GM12878 (cell line): ENCODE measurements at places on chromosomes 1 and 21.

DNA sequence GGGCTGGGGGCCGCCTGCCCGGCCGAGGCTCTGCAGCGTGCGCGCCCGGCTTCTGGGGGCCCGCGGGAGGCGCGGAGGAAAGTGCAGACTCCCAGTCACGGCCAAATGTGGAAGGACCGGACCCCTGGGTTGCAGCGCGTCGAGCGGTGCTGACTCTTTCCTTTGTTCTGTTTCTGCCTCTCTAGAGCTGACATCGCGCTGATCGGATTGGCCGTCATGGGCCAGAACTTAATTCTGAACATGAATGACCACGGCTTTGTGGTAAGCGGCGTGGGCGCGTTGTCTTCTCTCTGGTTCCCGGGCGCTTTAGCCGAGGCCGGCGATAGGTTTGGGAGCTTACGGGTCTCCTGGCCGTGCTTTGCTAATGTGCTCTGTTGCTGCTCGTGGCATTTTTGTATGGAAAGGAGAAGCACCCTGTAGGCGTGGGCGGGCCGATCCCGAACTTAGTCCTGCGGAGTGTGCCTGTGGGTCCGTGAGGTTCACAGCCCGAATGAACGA is 629 bp downstream of the PGD start:
- no peak for DNase-seq

DNA sequence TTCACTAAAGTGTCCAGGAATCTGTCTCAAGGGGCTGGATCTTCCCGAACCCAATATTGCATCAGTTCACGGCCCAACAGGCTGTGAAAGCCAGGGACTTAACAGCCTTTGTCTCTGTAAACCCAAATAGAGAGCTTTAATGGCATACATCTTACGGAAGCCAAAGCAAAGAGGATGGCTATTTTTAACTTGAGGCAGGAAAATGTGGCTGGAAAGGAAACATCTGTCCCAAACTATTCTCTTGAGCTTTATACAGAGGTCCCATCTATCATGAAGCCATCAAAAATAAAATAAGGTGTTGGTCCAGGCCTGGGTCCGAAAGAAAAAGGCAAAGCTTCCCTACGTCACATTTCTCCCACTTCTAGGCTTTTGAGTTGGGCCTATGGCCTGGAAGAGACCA is 7.7 kb upstream of the CD34 start:
- DNase-seq, result no peak

DNA sequence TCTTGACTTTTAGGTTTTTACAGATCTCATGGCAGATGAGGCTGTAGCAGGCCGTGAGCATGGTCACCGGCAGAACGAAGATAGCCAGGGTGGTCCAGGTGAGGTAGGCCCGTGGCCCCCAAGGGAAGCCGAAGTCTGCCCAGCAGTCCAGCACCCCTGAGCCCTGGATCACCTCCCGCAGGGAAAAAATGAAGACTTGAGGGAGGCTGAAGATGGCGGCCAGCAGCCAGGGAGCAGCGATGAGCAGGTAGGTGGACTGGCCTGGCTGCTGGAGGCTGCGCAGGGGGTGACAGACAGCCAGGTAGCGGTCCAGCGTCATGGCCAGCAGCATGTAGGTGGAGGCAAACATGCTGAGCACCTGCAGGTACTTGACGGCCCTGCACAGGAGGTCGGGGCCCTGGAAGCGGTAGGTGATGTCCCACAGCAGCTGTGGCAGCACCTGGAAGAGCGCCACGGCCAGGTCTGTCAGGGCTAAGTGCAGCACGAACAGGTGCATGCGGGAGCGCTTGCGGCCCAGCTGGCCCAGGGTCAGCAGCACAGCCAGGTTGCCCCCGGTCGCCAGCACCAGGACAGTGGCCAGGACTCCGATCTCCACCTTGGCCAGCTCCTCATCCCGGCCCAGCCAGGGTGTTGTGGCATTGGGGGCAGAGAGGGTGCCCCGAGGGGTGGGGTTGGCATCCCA is 856 bp downstream of the AVPR1B start:
- DNase-seq, result no peak

- DNase-seq, result no peak
These were observed 133.2 kb upstream of the KCNJ15 start for GRCh38 chr21:38123626-38124025.

- DNase-seq, result peak; percentile 99
These were observed 18.0 kb downstream of the KIAA2013 start for GRCh38 chr1:11908095-11908675.

GRCh38 chr1:109341944-109342930 is 35.4 kb upstream of the MYBPHL start:
- DNase-seq, result no peak
